Stimulated activated CD4-positive, alpha-beta T cell treated with anti-CD3 and anti-CD28 coated beads, Interleukin-1b, Interleukin-23, amount 100 ng/mL, for 4 hours (primary cell): ENCODE measurements at places on chromosomes 7 and 10.

DNA sequence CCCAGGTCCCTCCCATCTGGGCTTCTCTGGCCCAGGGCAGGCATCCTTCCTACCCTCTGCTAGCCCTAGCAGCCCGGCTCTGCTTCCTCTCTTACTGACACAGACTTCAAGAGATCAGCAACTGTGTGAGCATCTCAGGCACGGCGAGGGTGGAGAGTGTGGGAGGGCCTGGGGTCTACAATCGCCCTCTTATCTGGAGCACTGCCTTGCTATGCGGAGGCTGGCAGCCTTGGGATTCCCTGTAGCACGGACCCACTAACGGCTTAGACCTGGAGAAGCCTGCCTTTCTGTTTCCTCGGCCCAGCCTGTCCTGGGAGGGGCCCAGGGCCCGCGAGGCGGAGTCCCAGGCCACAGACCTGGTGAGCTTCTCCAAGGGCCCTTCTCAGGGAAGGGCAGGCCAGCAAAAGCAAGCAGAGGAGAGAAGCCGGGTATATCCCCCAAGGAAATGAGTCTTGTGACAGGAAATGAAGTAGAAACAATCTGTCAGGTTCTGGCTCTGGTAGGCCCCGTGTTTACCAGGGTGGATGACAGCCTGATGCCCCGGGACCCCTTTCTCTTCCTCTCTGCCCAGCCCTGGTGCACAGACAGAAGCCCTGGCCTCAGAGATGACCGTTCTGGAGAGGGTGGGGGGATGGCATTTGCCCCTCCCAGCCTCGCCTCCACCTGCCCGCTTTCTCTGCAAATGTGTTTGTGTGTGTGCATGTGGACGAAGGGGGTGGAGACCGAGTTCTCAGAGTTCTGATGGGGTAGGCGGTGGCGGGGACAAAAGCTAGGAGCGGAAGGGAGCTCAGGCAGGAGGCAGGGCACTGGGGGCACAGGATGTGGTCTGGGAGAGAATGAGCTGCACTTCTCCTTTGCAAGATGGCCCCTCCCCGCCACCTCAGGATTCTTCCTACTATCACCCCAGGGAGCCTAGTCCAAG lies 2.5 kb downstream of the LRCH4 start:
- peak; percentile 46 for DNase-seq

DNA sequence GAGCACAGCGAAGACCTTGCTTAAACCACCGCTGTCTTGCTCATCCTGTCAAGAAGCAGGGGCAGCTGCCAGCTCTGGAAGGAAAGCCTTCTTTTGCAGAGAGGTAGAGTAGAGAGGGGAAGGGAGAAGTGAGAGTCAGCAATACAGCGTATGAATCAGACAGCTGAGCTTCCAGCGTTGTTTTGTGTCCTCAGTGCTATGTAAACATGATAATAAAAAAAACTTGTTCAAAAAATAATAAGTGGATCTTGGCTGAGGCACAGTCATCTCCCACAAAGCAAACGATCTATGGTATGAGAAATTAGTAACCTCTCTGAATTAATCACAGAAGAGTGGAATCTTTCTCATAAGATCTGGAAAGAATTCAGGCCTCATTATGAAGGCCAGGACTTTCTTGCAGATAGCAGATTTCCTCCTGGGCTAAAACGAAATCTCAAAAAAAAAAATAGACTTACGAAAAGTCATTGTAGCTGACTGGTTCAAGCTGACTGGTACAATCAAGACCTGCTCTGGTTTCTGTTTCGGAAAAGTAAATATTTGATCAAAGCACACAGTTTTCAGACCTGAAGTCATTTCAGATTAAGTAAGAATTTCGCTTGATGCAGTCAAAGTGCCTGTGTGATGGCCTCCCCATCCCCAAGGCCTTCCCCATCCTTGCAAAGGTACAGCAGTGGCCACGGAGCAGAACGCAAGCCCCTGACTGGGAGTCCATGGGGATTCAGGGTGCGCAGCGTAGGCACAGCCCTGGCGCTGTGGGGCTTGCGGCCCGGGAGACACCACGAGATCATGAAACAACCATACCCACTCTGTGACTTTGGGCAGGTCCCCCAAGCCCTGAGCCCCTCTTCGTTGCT lies 29.4 kb downstream of the CHST15 start:
- no peak for DNase-seq

DNA sequence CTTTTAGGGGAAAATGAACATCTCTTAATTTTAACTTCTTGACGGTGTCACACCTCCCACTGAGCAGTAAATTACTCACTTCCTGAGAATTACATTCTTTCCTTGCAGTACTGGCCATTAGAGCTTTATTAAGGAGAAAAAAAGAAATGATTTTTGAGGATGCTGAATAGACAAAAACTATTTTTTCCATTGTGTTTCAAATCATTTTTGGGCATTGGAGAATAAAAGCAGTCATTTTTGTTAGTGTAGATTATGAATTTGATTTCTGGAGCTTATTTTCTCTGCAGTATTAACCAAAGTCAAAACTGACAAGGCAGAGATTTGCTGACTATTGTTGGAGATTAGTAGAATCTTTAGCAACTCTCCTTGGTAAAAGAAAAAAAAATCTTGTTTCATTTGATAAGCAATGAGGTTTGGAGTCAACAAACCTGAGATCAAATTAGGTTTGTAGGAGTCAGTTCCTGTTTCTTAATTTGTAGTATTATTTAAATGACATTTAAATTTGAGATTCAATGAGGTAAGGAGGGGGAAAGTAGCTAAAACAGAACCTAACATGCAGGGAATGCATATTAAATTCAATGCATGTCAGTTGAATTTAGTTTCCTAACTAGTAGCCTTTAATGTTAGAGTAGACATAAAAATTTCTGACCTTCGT lies 70.6 kb downstream of the AP3M1 start:
- DNase-seq = no peak

DNA sequence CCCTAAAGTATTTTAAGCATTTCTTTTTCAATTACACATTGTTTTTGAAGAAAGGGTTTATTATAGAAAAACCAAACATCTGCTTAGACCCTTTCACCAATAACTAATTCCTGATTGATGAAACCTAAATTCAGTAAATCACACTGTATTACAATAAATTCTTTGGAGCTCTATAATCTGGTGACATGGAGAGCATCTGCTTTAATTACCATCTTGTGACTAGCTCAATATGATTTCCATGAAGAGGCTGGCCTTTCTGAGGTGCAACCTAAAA lies 9.7 kb downstream of the HYCC1 start:
- no peak for DNase-seq

GRCh38 chr7:2022737-2023250 lies 210.0 kb downstream of the MAD1L1 start:
- DNase-seq = no peak

DNA sequence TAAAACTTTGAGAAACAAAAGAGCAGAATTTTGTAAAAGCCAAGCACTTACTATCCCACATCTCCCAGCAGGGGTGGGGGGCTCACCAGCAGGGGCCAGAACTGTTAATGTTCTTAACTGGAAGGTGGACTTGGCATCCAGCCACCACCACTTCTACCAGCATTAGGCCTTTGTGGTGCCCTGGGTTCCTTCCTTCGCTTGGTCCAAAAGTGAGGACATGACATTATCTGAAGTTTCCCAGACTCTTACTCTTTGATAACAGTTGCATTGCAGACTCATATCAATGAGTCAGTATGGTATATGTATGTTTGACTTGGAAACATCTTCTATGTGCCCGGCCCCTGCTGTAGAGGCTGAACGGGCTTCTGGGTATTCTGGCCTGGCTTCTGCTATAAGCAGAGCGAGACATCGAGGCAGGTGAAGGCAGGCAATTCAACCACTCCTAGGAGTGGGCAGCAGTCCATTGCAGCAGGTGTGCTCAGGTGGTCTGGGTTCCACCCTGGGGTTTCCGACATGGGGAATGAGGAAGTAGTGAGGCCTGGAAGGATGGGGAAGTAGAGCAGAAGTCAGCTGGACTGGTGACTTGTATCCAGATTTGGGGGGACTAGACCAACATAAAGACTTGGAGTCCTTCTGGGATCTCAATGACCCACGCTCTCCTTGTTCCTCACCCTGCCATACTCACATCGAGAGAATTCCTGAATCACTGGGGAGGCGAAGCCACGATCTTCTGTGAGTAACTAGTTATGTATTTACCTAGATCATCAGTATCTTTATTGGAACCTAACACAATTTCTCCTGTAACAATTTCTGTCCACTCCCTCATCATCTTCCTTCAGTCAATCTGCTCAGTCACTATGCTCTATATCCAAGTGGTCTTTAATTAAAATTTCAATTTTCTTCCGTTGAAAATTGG lies 4.1 kb downstream of the ZNF777 start:
- no peak for DNase-seq

DNA sequence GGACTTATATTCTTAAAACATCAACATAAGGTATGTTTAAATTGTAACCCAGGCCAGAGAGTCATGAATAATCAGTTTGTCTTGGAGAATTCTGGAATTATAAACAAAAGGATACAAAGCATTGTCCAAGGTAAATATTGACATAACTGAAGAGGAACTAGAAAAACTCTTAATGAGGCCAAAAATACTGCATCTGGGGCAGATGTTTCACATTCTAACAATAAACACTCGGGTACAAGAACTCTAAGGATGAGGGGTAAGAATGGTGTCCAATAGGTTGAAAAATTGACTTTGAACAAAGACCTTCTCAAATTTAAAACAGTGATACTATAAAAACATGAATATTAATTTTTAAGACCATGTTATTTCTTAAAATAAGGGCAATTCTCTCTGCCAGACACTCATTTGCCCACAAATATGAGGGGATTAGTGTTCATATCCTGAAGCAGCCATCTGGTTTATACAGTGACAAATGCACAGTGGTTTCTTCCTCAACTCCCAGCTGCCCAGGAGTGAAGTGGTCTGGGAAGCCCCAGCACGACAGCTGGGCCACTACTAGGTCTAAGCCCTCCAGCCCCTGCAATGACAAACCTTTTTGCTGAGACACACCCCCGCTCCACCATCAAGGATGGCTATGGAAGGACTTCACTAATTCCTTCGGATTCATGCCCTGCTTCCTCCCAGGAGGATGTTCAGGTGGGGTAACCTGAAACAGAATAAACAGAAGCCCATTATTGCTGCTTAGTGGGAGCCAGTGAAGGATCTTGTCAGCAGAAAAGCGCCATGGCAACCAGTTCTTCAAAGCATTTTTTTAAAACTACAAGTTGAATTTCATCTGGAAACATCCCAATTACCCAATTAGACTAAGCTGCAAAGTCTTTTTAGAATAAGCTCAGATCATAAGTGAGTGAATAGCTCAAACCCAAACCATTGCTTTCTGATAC lies 107.5 kb upstream of the ARID5B start:
- no peak for DNase-seq

GRCh38 chr7:36309716-36310115 lies 79.9 kb upstream of the ANLN start:
- no peak for DNase-seq

DNA sequence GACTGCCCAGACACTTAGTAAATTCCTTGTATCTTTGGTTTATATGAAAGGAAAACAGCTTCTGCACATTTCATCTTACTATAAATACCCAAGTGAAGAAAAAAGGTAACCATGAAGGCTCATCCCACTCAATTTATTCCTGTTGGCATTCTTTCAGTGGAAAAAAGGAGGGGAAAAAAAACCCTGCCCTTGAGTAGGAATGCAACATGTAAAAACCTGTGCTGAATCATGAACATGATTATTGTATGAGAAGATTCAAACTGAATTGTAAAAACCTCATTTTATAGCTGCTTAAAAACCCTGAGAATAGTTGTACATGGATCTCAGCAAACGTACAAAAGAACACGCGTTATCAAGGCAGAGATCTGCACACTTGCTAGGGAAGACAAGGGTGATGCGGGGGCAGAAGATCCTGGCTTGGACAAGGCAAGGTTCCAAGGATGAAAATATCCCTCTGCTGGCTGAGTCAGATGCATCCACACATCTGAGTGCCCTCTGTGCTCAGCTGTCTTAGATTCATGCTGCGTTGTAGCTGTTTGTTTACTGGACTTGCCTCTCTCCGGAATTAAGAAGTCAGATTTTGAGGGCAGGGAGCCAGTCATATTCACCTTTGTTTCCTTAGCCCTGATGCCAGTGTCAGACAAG lies 658.2 kb downstream of the PARD3 start:
- no peak for DNase-seq

DNA sequence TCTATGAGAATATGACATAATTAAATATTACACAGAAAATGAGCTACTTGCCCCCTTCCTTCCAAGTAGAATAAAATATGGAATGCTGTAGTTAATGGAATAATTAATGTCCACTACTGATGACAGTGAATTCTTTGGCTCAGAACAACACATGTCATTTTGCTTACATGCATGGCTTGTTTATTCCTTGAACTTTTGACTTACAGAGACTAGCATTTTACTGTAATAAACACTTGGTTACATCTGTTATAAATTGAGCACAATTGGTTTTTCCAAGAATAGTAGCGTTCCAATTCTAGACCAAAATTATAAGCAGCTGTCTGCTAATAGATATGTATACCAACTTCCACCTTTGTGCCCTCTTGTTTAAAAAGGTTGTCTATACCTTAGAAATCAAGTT lies 286.7 kb downstream of the OTUD1 start:
- no peak for DNase-seq

GRCh38 chr10:63267414-63268148 lies 134.5 kb downstream of the NRBF2 start:
- DNase-seq = no peak

GRCh38 chr7:92251181-92251580 lies 5.4 kb downstream of the ANKIB1 start:
- DNase-seq = no peak

- no peak for DNase-seq
These were observed 80.7 kb upstream of the SEC61G start for GRCh38 chr7:54839575-54840213.

- DNase-seq = no peak
These were observed 11.2 kb downstream of the SLC13A4 start for GRCh38 chr7:135716677-135717238.

GRCh38 chr7:70219061-70219460 lies 620.8 kb downstream of the AUTS2 start:
- DNase-seq = no peak

- no peak for DNase-seq
These were observed 31.2 kb downstream of the GFRA1 start for GRCh38 chr10:116241642-116242410.

- no peak for DNase-seq
These were observed 19.1 kb downstream of the SFMBT2 start for GRCh38 chr10:7391748-7392147.

- peak; percentile 40 for DNase-seq
These were observed 650 bp upstream of the TM9SF3 start for GRCh38 chr10:96587264-96588059.

- no peak for DNase-seq
These were observed 77.4 kb upstream of the PRR15 start for GRCh38 chr7:29486191-29486700.

DNA sequence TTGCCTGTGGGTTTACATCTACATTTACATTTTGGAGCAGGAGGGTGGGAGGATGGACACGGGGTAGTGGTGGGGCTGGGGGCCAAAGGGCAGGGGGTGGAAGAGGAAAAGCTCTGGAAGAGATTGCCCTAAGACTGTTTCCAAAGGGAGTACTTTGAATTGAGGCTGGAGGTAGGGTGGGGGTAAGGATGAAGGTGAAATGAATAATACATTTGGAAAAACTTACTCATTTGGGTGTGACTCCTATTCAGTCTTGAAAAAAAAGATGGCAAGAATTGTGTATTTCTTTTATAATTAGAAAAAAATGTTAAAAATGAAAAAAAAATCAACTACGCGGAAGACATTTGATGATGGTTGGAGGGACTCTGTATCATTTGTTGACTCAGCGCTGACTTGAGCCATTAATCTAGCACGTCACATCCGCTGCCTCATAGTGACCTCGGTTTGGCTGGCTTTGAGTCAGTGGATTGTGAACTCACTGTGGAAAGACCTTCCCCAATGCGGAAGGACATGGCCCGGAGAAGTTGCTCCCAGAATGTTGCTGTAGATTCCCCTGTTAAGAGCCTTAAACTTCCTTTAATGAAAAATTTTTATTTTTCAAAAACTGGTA lies 2.8 kb downstream of the FAM180A start:
- no peak for DNase-seq

- DNase-seq = no peak
These were observed 72.7 kb downstream of the GCC1 start for GRCh38 chr7:127512663-127513062.
